Posterior cingulate gyrus (tissue), 11 donors: ENCODE measurements at places on chromosomes 3 and 15.

DNA sequence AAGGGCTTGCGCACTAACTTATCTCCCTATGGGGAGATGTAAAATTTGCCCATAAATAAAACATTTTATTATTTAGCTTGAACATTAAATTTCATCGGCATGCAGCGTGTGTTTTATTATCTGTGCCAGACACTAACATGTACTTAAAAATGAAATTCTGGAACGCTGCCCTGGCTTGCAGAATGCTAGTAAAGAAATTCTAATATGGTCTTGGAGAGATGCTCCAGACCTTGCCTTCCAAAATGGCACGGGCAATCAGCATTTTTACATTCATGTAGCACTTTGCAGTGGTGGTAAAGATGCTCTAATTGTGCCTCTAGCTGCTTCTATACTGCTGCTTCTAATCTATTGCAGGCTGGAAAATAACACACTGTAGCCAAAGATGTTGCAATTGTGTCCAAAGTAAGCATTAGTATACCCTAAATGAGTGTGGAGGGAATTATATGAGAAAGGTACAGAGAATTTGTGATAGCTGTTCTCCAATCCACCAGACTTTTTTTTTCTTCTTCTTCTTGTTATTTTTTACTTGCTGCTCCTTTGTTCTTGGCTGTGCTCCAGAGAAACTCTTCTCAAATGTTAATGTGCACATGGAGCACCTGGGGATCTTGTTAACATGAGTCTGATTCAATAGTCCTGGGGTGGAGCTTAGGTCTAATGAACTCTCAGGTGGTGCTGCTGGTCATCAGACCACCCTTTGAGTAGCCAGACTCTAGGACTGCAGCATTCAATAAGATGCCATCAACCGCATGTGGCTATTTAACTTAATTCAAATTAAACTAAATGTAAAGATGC lies 47.3 kb downstream of the CRABP1 start:
- no peak for DNase-seq

DNA sequence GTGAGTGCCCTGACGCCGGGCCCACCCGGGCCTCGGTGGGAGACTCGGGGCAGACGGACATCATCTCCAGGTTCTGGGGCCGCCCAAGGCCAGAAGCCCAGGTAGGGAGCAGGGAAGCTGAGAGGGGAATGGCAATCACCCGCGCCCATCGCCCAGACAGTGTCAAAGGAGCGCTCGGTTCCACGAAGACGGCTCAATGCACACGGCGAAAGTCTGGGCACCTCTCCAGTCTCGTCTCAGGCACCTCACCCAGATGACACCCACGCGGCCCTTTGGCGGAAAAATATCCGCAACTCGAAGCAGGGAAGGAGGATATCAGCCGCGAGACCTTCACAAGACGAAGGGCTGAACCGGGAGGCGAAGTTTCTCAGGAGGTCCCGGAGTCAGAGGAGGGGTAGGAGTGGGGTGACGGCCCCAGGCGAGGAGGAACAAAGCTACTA lies 916 bp downstream of the IL17RD start:
- no peak for DNase-seq

- DNase-seq = no peak
Observed at GRCh38 chr3:72487946-72488737, 360.1 kb downstream of the SHQ1 start.

DNA sequence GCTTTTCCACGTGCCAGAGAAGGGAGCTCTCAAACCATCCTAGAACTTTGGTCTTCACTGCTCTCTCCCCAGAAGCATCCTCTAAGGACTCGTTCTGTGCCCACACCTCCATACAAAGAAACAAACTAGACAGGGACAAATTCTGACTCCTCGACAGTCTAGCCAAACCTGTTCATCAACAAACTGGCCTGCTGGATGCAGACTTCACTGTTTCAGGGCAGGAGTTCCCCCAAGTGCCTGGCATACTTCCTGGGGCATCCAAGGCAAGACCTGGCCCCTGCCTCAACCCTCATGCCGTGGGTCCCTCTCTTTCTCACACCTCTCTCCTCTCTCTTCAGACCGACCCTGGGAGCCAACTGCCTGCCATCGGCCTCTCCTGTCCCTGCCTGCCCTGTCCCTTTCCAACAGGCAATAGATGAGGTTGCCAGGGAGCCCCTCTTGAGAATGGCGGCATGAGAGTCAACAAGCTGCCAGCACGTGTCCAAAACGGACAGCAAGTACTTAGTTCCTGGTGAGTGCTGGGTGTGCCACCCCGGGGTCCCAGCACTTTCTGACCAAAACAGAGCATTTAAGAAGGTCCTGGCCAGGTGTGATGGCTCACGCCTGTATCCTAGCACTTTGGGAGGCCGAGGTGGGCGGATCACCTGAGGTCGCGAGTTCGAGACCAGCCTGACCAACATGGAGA lies 79.1 kb upstream of the HES1 start:
- no peak for DNase-seq

GRCh38 chr3:175398676-175399075 lies 539.5 kb downstream of the NAALADL2 start:
- DNase-seq = no peak

GRCh38 chr15:77818484-77819047 lies 185.9 kb upstream of the LINGO1 start:
- DNase-seq = no peak

GRCh38 chr3:115800489-115801075 lies 177.3 kb downstream of the GAP43 start:
- DNase-seq = no peak
